ENCODE measurements at places on chromosomes 6 and 20. TPM values are rescaled to one million over a fixed set of nuclear protein-coding genes. Genes with fewer than 3 reads are reported as not detected.
A peak's percentile ranks its signal among the peaks of the same experiment; 100 is the strongest.

FITM2 gene
- total RNA-seq: 12.9 TPM

- no peak for DNase-seq
Measured at GRCh38 chr6:134821397-134821796, 128.5 kb downstream of the ALDH8A1 start.

KCNQ2 gene
- total RNA-seq: 0.31 TPM

GRCh38 chr20:53917145-53918019, 153.0 kb downstream of the BCAS1 start:
- peak; percentile 71 for DNase-seq

CGA gene
- not detected for total RNA-seq

- peak; percentile 72 for DNase-seq
Measured at GRCh38 chr6:31620586-31621319, at the start of gene PRRC2A. Gene PRRC2A (plus strand): TSS chr6:31620715. CDS start chr6:31622790, 2,075 bp downstream.

VGLL2 gene
- not detected for total RNA-seq

DNA sequence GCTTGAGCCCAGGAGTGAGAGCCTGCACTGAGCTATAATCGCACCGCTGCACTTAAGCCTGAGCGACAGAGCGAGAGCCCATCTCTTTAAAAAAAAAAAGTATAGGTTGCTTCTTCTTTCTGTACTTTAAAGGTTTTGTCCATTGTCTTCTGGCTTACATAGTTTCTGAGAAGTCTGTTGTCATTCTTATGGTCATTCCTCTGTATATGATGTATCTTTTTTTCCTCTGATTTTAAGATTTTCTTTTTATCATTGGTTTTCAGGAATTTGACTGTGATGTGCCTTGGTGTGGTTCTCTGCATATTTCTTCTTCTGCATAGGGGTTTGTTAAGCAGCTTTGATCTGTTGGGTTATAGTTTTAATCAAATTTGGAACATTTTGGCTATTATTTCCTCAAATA, 29.1 kb downstream of the QRSL1 start:
- DNase-seq: no peak

DZANK1 gene
- 1.7 TPM for total RNA-seq

GRCh38 chr6:131024565-131024964, 38.5 kb downstream of the EPB41L2 start:
- no peak for DNase-seq

DNA sequence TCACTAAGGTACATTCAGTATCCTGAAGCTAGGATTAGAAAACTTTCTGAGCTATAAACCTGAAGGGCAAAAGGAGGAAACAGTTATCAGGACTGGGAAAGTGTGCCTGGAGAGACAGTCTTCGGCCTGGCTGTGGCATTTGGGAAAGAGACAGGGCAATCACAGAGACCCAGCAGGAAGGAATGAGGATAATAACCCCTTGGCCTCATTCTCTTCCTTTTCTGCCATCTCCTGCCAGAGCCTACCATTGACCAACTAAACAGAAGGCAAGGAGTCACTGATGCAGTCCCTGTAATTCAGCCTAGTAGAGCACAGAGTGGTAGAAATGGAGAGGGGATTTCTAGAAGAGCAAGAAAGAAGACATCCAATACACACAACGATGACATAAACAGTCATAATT, 359.4 kb downstream of the HDGFL1 start:
- no peak for DNase-seq

DNA sequence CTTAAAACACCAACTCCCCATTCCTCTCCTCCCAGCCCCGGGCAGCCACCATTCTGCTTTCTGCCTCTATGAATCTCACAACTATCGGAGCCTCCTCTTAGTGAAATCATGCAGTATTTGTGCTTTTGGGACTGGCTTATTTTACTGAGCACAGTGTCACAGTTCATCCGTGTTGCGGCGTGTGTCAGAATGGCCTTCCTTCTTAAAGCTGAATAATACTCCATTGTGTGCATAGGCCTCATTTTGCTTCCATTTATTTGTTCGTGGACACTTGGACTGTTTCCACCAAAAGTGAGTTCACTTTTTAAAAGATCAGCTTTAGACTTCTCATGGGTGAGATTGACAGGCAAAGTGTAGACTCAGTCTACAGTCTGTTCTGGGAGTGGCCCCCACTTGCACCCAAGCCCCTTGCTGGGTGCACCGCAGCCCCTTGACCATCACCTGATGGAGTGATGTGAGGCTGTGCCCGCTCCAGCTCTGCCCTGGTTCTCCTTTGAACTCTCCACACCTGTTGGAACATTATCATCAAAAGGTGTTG, 12.6 kb downstream of the DUSP22 start:
- no peak for DNase-seq

- no peak for DNase-seq
Measured at GRCh38 chr6:120947111-120947510, 387.2 kb downstream of the TBC1D32 start.

DNA sequence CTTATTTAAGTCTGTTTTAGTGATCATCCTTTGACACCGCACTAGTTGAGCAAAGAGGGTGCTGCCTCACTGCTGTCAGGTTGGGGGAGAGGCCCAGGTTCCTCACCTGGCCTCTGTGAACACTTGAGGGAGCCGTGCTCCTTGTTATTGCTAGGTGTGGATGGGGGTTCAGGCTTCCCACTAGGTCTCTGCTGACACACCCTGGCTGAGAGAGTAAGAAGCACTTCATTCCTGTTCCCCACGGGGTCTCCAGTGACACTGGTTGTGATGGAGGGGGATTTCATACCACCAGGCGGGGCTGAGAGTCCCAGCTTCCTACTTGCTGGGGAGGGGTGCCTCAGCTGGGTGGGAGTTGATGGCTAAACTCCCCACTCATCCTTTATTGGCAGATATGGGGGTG, 11.1 kb upstream of the NOTCH4 start:
- no peak for DNase-seq

GRCh38 chr6:129022011-129022553, 139.1 kb downstream of the LAMA2 start:
- no peak for DNase-seq

TMEM14A gene
- total RNA-seq: 108 TPM

SIRPD gene
- total RNA-seq: not detected

- no peak for DNase-seq
Measured at GRCh38 chr20:39835130-39835842, 853.8 kb downstream of the MAFB start.

ENPP5 gene
- total RNA-seq: not detected

DNA sequence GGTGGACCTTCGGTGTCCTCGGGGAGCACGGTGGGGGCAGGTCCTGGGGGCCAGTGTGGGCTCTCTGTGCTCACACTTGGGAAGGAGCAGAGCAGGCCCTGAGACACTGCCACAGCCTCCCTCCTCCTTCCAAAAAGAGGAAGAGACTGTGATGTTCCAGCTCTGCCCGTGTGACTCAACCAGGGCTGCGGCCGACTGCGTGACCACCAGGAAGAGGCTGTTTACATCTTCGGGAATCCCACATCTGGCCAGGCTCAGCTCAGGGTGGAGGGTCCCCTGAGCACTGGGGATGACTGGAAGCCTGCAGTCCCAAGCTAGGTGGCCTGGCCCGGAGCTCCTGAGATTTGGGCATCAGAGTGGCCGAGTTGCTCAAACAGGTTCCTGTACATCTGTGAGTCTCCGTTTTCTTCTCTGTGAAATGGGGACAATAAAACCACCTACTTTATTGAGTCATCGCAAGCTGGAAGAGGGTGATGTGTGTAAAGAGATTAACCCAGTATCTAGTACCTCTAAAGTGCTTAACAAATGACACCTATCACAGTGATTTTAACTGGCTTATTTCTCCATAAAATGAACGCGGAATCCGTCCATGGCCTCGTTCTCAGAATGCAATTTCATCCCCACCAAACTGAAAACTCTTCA, 242.1 kb downstream of the DLL1 start:
- DNase-seq: no peak

GRCh38 chr6:132060591-132060990, 109.4 kb upstream of the CCN2 start:
- peak; percentile 49 for DNase-seq

- DNase-seq: no peak
Measured at GRCh38 chr20:11234181-11234580, 560.4 kb upstream of the JAG1 start.

DNA sequence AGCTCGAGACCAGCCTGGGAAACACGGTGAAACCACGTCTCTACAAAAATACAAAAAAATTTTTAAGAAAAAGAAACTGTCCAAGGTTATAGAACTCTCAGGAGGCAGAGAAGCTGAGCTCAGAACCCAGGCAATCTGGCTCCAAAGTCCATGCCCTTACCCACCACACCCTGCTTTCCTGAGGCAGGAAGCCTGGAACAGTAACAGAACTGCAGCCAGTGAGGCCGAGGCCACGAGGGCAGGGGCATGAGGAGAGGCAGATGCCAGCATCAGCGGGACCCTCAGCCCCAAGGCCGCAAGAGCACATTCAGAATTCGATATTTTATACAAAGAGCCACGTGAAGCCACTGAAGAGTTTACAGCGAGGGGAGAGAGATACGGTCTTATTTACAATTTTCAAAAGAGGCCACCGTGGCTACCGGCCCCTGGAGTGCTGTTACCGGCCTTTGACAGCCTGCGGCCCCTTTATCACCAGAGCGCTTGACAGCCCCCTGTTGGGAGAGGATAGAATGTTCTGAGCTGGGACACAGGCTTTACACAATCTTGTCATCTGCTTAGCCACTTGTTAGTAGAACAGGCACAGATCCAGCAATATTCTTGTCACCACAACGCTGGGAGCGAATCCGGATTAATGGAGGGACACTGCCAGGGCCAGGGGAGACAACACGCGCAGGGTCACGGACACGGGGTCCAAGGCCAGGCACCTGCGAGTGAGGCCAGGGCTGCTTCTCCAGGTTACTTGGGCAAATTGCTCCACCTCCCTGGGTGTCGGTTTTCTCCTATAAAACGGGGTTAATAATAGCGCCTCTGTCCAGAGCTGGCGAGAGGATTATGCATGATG, 5.6 kb downstream of the SPATA2 start:
- DNase-seq: no peak

DNA sequence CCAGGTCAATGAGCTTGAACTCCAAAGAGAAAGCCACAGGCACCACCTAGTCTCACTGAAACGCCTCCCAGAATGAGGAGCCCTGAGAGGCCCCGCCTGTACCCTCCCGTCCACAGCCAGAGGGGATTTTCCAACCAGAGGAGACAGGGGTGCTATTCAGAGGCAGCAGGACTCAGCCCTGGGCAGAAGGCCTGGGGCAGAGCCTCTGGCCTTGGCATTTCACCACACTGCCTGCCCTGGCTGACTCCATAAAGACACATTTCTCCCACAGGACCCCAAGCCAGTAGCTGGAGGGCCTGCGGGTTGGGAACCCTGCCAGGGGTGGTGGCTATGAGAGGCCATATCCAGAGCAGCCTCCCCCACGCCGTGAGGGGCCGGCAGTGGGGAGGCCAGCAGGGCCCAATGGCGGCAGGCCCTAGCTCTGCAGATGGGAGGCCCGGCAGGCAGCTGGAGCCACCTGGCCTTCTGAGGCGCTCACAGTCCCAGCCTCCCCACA, 159.3 kb downstream of the PREX1 start:
- DNase-seq: peak; percentile 65

GRCh38 chr20:62258499-62259293, 20.4 kb downstream of the OSBPL2 start:
- DNase-seq: peak; percentile 69

DNA sequence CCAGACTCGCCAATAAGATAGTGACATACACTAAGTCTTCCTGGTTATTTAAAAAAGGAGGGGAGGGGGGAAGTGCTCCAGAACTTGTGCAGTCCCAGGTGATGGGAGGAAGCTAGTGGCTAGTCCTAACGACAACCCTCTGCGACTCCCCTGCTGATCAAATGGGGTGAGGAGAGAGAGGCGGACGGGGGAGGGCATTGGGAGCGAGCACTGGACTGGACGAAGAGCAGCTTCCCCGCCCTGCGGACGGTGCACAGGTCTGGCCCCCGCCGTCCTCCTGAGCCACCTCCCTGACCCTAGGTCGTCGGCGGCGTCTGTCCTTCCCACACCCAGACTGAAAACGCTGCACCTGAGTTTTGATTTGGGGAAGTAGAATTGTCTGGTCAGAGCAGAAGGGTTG, 2.2 kb upstream of the OLIG3 start:
- DNase-seq: no peak

- DNase-seq: no peak
Measured at GRCh38 chr6:131945971-131946370, 5.2 kb downstream of the CCN2 start.

DNA sequence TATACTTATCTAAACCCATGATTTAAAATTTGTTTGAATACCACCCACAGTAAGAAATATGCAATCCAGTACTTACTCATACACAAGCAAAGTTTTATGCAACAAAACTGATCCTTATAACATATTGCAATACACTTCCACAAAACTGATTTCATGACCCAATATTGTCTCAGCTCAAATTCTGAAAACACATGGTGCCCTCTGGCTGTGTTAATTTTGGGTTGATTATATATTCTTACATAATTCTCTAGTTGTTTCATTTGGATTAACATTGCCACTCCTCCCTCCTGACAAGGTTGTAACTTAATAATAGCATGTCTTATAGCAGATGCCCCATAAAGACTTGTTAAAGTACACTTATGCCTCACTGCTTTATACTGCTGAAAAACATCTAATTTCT, 73.0 kb upstream of the TULP1 start:
- no peak for DNase-seq

DNA sequence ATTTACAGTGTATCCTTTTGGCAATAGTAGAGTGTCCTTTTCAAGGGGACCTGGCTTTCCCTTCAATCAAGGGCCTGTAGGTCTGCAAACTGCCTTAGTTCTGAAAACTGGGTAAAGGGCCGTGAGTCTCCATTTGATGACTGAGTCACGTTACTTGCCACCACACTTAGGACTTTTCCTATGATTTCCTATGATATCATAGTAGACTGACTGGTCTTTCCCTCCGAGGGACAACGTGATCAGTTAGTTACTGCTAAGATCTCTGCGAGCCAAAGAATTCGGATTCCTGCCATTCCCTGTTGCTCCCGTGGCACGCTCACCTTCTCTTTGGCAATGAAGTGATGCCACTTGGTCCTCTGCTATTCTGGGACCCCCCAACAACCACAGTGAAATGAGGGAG, 8.4 kb downstream of the ZNF831 start:
- no peak for DNase-seq

DNA sequence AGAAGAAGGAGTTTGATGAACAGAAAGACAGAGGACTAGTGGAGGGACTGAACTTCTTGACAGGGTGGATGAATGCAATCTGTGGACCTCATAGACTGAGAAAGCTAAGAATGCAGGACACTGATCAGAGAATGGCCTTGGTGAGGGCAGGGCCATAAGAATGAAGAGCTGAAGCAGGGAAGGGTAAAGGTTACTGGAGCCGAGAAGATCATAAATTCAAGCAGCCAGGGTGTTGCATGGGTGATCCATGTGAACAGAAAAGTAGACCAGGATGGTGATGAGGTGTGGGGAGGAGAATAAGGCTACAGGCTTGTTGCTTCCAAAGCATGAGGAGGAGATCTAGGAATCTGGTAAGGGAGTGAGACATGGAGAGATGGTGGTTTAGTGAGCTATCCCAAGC, 295.9 kb downstream of the ADGB start:
- no peak for DNase-seq

DNA sequence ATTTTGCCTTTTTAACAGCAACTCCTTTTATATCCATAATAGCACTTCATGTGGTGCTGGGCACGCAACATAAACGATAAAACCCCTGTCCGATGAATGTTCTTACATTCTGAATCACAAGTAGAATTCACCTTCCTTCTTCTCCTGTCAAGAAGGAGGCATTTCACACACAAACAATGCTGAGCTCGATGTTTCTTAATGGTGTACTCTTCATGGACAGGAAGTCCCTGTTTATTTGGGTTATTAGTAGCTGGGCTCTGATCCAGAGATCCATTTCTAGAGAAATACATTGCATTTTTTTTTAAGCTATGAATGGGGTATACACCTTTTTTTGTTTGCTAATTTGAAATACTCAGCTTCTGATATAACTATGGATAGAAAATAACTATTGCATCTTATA, 82.4 kb downstream of the PPP1R3G start:
- no peak for DNase-seq

GRCh38 chr20:14877301-14878028, 540.1 kb upstream of the FLRT3 start:
- DNase-seq: no peak

All from A172 (cell line).